Hypothalamus (tissue), 51 donors: ENCODE measurements at places on chromosomes 3 and 15.

- DNase-seq = no peak
Measured at GRCh38 chr3:100297784-100298183, 36.8 kb upstream of the NIT2 start.

GRCh38 chr15:44328135-44328534 lies 39.6 kb downstream of the GOLM2 start:
- DNase-seq = no peak

DNA sequence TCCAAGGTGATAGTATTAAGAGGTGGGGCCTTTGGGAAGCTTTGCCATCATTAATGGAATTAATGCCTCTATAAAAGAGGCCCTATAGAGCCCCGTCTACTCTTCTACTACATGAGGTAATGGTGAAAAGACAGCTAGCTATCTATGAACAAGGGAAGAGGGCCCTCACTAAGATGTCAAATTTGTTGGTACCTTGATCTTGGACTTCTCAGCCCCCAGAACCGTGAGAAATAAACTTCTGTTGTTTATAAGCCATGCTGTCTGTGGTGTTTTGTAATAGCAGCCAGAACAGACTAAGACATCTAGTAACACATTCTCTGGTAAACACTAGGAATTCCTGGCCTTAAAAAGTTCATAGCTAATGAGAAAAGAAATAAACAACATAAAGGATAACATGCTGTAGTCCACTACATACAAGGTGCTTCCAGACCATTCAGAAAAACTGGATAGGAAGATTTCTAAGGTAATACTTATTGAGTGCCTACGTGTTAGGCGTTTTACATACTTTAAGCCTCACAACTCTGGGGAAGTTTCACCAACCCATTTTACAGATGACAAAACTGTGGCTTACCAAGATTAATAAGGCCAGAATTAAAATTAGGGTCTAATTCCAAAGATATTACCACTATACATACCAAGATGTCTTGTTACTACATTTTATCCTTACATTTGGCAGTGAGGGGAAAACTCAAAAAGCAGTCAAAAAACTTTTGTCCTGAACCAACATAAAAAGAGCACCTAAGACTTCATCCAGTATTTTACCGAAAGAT lies 3.2 kb downstream of the UBE3A start:
- no peak for DNase-seq

GRCh38 chr3:117473981-117474538 lies 764.5 kb downstream of the TUSC7 start:
- no peak for DNase-seq

DNA sequence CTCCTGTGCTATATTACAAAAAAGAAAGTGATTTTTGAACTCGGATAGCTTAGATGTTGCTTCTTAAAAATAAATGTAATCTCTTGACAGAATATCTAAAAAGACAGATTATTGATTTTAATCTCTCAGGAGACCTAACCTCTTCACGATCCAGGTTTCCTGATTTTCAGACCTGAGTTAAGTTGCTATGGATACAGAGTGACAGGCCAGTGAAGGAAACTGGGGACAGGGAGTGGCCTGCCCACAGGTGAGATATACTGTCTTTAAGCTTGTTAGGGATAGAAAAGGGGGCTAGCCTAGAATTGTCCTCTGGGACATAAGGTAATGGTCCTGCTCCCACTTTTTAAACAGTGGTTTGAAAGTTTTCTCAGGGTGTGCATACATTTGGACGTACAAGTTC lies 73.2 kb downstream of the CCNL1 start:
- DNase-seq = no peak

DNA sequence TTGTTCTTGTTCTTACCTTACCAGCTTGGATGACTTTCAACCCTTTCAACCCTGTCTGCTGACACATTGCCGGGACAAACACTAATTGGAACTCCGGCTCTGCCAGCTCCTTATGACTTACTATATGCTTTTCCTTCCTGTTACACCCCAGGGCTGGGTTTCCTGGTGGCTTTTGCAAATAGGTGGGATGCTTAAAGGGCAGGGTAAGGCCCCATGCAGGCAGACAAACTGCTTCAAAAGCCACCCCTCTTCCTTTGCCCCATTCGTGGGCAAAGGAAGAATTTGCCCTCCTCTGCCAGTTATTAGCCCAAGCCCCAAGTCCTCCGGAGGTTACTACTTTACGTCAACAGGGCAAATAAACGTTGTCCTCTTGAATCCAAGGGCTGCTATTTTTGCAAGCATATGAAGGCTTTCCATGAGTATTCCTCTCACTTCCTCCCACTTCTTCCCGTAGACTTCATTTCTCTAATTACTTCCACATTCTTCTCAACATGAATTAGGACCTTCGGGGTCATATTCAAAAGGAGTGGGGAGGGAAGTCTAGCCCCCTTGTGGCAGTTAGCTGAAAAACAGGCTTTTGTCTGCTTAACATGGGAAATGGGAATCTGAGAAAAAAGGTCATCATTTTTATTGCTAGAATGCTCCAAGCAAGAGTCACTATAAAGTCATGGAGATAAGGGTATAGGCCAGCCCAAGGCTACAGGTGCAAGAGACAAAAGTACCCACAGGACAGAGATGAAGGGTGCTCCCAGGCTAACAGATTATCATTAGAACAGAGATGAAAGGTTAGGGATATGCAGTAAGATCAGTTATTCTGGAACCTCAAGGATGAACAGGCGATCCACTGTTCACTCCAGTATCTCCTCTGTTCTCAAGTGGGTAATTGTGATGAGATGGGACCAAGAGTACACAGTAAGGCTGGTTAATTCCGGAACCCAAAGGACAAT lies 56.3 kb upstream of the FSTL1 start:
- no peak for DNase-seq

- no peak for DNase-seq
Measured at GRCh38 chr15:75213212-75213767, 11.6 kb downstream of the C15orf39 start.

GRCh38 chr15:31017311-31017710 lies 25.9 kb upstream of the MTMR10 start:
- DNase-seq = no peak

DNA sequence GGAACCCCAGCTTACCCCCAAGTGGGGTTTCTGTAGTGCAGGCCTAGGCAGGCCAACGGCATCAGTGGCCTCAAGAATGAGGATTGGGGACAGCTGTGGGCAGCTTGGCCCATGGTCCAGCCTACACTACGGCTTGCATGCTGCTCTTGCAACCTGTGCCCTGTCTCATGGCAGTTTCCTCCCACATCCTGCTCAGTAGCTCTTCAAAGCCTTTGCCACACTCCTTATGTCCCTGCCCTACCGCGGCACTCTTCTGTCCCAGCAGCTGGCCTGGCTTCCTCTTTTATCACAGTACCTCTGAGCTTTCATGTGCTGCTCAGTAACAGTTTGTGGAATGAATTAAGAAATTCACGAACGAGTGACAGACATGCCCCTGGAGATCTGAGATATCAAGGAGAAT lies 431.0 kb downstream of the EPHB1 start:
- no peak for DNase-seq

DNA sequence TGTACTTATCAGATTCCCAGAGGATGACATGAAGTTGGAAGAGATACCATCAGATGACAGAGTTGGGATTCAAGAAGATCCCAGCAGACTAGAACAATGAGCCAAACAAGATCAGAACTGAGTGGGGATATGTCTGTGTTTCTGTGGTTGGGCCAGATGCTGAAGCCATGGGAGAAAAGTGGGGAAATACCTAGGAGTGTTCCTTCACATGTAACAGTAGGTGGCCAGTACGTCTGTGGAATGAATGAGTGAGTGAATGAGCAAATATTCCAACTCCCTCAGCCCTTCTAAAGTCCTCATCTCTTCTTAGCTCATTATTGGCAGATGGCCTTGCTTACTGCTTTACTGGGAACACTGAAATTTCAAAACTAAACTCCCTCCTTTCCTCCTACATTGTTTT lies 32.2 kb upstream of the GREM1 start:
- DNase-seq = no peak

GRCh38 chr15:25701721-25702465 lies 161.2 kb downstream of the ATP10A start:
- no peak for DNase-seq

- DNase-seq = no peak
Measured at GRCh38 chr15:44595656-44596510, 58.9 kb downstream of the EIF3J start.

DNA sequence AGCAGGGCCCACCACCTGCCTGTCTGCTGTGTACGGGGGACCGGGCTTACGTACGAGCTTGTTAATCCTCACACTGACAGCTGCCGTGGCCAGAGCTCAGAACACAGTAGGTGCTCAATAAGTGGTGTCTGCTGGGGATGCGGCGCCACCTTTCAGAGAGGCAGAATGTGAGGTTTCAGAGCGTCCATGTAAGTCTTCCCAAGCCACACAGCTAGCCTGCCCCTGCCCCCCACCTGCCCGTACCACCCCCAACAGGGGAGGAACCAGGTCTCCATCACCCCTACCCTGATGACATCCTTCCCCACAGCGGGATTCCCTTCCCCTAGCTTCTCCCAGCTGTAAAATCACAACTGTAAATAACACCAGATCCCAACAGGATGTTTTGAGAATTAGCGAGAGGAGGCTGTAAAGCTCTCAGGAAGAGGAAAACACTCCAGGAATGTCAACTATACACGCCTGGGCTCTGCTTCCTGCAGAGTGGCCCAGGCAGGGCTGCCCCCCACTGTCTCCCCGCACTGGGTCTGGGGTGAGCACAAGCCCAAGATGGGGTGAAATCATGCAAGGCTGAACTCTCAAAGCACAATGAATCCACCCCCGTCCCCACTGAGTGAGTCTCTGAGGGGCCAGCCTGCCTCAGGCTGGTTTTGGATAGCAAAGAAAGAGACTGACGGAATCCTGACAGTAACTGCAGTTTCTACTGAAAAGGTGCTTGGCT lies 250.1 kb upstream of the LYSMD4 start:
- DNase-seq = no peak

- no peak for DNase-seq
Measured at GRCh38 chr3:45736707-45737106, 47.5 kb downstream of the SACM1L start.

DNA sequence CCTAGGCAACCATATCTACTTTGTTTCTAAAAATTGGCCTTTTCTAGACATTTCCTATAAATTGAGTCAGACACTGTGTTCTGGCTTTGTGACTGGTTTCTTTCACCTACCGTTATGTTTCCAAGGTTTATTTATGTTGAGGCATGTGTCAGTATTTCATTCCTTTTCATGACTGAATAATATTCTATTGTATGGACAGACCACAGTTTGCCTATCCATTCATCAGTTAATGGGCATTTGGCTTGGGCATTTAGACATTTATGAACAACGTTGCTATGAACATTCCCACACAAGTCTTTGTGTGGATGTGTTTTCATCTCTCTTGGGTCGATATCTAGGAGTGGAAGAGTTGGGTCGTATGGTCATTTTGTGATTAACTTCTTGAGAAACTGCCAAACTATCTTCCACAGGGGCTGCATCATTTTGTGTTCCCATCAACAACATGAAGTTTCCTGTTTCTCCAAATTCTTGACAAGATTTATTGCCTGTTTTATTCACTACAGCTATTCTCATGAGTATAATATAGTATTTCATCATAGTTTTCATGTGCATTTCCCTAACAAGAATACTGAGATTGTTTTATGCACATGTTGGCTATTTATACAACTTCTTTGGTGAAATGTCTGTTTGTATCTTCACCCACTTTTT lies 3.5 kb upstream of the EFCC1 start:
- DNase-seq = no peak

- no peak for DNase-seq
Measured at GRCh38 chr3:100640633-100641032, 31.2 kb downstream of the ADGRG7 start.

DNA sequence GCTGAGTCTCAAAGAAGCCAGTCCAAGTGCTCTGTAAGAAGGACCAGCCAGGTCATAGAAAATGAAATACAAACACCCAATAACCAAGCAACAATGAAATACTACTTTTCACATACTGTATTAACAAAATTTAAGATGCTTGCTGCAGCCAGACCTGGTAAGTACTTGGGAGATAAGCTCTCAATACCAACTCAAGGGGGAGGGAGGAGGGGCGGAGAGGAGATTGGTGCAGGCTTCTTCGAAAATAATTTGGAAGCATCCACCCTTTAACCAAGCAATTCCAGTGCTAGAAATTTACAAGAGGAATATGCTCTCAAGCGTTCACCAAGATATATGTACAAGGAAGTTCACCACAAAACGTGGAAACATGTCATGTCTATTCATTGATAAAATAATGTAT lies 7.6 kb upstream of the LRRC2 start:
- DNase-seq = no peak

- DNase-seq = no peak
Measured at GRCh38 chr3:58222161-58222724, 11.5 kb upstream of the DNASE1L3 start.

DNA sequence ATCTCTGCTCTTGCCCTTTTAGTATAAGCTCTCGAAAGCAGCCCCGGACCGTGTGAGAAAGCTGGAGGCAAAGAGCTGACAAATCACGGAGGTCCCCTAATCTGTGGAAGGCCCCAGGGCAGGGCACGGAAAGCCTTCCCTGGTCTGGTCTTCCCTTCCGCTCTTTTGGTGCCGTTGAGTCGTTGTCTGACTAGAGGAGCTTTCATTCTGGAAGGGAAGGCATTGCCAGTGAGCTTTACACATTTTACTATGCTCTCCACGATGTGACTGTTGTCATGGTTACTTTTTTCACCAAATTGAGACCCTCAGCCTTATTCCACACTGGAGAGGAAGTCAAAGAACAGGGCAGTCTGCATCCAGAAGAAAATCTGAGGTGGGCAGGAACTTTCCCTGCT lies 71.7 kb downstream of the CYP19A1 start:
- peak; percentile 14 for DNase-seq
